ENCODE measurements at places on chromosomes 3 and 15.
A peak's percentile ranks its signal among the peaks of the same experiment; 100 is the strongest.

DNA sequence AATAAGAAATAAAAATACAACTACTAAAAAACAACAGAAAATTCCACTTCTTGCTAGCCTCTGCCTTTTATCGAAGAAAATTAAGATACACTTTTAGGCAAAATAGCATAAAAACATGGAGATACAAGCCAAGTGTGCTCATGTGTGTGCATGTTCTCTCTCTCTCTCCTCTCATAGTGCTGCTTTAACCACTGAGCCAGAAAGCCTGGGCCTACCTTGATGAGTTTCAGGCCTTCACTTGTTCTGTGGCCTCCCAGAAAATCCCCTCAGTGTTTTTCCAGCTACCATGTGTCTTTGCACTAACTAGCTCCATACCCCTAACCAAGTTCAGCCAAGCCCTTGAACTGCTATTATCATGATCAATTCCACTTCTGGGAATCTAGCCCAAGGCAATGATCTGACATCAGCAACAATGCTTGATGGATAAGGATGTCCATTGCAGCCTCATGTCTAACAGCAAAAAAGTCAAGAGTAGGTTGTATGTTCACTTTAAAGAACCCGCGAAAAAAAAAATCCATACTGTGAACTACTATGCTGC, 18.1 kb downstream of the CYP11A1 start:
- no peak for DNase-seq

- DNase-seq, result no peak
Observed at GRCh38 chr3:120369037-120369467, 19.9 kb upstream of the LRRC58 start.

DNA sequence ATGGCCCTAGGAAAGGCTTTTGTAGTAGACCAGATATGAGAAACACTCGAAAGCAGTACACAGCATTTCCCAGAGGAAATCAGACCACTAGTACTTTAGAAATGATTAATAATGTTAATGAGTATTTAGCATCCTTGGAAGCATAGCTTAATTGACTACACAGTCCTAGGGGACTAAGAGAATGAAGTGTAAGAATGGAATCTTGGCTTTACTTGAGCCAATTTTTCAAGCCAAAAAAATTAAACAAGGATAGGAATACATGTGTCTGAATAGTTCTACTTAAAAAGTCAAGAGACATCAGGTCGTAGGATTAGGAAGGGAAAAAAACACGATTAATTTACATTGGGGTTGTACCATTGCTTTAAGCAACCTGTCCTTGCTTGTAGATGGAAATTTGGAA, 38.2 kb downstream of the DPPA2 start:
- no peak for DNase-seq

GRCh38 chr15:58332676-58333400, 99.0 kb upstream of the LIPC start:
- DNase-seq, result no peak

- no peak for DNase-seq
Observed at GRCh38 chr3:155941354-155941753, 70.9 kb downstream of the GMPS start.

GRCh38 chr15:77860071-77860691, 217.3 kb downstream of the TBC1D2B start:
- peak; percentile 21 for DNase-seq

Measured in left hindlimb (tissue), 1 donor.